ENCODE measurements at places on chromosomes 3 and 15.
A peak's percentile ranks its signal among the peaks of the same experiment; 100 is the strongest.

DNA sequence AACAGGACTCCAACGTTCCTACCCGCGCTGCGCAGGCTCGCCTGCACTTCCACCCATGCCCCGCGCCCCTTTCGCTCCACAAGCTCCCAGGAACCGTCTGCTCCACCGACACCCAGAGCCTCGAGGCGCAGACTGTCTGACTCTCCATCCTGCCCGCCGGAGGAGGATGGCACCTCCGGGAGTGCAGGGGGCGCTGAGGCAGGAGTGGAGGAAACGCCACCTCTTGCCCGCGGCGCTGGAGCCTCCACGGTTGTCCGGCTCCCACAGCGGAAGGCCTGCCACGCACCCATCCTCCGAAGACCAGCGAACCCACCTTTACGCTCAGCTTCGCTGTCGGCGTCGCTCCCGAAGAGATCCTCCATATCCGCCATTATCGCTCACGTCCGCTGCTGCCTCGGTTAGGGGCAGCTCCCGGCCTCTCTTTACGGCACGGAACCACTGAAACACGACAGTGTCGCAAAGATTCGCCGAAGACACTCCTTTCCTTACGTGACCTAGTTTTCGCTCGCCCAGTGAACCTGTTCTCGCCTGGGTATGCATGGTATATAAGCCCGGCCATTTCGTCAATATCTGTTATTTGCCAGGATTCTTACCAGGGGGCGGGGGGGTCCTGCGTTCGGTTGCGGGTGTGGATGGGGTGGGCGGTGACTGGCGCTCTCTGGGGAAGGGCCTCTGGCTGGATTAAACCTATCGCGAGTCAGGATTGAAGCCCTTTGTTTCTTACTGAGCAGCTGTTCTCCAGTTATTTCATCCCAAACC lies at the start of gene LEO1:
LEO1 (minus strand) TSS at position 404 of the 759 bp plus-strand sequence; CDS start at position 371, 33 bp downstream.
- peak; percentile 73 for DNase-seq

DNA sequence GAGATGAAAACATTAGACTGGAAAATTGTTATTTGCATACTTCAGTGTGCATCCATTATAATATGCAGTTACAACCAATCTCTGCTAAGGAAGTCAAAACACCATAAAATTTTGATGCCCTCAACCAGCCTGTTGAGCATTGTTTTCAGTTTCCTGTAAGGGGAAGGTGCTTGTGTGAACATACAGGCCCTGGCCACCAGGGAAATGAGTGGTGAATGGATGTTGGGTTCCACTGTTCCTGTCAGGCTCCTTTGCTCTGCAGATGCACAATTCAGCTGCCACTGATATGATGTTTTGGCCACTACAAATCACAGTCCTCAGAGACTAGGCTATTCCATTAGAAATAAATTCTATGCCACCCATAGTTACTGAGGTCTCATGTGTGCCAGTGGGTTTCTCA lies 184.6 kb downstream of the SYNPR start:
- DNase-seq: no peak

- DNase-seq: no peak
Measured at GRCh38 chr3:79477242-79477641, 290.6 kb downstream of the ROBO1 start.

GRCh38 chr3:189458528-189458927 lies 172.7 kb upstream of the TP63 start:
- no peak for DNase-seq

DNA sequence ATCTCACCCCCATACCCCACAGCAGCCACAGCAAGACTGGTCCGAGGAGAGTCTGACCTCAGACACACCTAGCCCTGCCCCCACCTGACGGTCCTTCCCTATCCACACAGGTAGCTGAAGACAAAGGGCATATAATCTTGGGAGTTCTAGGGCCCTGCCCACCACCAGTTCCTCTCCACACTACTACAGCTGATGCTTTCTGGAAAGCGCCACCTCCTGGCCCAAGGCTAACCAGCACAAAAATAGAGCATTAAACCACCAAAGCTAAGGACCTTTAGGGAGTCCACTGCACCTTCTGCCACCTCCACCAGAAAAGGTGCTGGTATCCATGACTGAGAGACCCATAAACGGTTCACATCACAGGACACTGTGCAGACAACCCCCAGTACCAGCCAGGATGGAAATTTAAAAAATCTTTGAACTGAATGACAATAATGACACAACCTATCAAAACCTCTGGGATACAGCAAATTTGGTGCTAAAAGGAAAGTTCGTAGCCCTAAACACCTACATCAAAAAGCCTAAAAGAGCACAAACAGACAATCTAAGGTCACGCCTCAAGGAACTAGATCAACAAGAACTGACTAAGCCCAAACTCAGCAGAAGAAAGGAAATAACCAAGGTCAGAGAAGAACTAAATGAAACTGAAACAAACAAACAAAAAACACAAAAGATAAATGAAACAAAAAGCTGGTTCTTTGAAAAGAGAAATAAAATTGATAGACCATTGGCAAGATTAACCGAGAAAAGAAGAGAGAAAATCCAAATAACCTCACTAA lies 122.1 kb upstream of the TPRG1 start:
- DNase-seq: no peak

DNA sequence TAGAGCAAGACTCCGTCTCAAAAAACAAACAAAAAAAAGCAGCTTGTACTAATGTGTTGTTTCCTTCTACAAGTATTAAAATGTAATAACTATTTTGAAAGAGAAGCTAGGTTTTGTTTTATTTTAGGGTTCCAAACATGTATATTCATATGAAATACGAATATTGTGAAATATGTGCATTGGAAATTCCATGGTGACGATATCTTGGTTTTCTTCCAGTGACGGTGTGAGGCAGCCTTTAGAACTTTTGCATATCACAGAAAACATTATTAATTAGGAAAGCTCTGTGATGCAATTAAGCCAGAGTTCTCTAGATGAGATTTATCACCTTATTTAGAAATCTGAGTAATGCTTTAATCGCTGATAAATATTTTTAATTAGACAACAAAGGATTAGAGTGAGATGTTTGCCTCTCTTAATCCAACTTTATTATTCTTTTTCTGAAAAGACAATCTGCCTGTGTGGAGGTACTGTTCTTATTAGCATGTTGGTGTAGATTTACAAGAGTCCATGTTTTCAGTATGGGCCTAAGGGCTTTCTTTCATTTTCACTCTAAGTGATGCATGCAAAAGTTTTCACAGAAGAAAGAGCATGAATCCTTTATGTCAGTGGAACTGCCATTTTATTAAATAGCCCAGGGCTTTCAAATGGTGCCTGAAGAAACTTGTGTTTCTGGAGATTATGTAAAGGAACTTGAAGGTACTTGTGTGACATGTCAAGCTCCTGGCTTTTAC lies 37.7 kb upstream of the SAMMSON start:
- DNase-seq: no peak

GRCh38 chr3:114939920-114940319 lies 207.2 kb downstream of the ZBTB20 start:
- DNase-seq: no peak

DNA sequence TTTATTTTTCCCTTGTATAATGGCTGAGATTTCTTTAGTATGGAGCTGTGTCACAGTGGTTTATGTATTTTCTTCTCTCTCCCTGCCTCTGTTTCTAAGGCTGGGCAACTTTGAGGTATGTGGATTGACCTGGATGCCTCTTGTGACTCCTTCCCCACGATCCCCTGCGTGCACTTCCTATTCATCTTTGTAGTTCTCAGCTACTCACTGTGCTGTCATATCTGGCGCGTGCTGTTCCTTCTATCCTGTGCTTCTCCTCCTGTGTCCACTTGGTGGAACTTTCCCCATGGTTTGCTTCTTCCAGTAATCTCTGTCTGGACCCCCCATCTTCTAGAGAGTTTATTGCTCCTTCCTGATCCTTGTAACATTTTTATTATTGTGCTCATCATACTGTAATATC lies 97.3 kb downstream of the AKAP13 start:
- no peak for DNase-seq

DNA sequence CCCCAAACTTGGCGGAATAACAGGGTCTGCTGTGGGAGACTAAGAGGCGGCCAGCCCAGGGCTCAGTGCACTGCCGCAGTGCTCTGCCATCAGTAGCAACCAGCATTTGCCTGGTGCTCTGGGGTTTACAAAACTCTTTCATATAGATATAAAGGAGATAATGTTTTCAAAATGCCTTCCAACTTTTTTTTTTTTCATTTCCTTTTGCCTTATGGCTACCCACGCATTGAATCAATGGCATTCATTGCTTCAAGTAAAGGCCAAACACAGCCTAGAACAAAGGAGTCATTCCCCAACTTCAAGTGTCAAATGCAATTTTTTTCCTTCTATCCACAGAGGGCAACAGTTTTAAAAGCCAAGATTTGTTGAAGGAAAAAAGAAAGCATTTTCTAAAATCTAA lies 11.6 kb upstream of the SLC24A5 start:
- DNase-seq: no peak

DNA sequence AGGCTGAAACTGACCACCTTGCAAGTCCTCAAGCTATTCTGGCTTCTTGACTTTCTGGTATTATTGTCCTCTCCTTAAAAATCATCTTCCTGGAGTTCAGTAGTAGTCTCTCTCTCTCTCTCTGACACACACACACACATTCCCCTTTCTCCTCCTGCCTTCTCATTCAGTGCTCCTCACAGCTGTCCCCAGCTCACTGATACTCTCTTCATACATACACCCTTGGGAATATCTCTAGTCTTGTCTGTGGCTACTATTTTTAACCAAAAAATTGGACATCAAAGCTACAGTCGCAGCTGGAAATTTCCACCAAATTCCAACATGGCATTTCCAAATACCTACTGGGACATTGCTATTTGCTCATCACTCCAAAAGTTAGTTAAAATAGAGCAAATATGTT lies 178.9 kb downstream of the ECT2 start:
- DNase-seq: no peak

GRCh38 chr3:65713016-65713415 lies 325.7 kb downstream of the MAGI1 start:
- no peak for DNase-seq

GRCh38 chr15:58460872-58461271 lies 29.1 kb downstream of the LIPC start:
- DNase-seq: no peak

- DNase-seq: no peak
Measured at GRCh38 chr15:41993472-41994170, 21.3 kb upstream of the EHD4 start.

DNA sequence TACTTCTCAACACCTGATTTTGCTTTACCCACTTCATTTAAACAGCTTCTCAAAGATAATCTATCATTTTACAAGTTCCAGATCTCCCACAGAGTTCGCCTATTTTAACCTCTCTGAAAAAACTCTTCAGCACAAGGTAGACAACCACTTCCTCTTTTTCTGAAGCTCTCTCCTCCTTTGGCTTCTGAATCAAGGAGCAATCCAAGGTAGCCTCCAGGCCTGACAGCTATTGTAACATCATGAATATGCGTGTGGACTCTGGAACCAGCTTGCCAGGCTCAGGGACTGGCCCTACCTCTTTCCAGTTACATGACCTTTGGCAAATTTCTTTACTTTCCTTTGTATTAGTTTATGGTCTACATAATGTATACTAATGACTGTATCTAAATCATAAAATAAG lies 405.9 kb upstream of the ZNF385D start:
- DNase-seq: no peak

- DNase-seq: no peak
Measured at GRCh38 chr3:187005827-187006481, 75.6 kb downstream of the ST6GAL1 start.

GRCh38 chr15:87671289-87671688 lies 585.2 kb downstream of the NTRK3 start:
- DNase-seq: no peak

DNA sequence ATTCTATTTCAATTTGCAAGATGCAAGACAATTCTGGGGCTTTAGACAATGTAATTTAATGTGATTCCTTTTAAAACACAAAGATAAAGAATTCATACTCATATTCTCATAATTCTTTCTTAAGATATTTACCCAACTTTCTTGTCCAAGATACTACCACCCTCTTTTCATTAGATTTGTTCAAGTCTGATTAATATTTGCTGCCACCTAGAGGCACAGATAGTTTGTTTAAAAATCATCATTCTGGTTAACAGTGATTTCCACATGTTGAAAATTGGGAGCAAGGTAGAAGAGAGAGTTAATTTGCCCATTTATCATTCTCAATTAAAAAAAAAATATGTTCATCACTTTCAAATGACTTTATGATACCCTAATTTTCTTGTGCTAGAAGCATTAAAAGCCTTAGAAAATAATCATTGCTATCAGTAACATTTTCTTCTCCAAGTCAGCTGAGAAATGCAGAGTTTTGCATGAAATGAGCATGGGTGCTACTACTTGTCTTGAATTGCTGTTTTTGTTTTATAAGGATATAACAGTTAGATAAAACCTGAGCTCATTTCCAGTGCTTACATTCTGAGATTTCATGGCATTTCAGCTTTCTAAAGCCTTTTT lies 11.6 kb downstream of the TAMM41 start:
- DNase-seq: no peak

DNA sequence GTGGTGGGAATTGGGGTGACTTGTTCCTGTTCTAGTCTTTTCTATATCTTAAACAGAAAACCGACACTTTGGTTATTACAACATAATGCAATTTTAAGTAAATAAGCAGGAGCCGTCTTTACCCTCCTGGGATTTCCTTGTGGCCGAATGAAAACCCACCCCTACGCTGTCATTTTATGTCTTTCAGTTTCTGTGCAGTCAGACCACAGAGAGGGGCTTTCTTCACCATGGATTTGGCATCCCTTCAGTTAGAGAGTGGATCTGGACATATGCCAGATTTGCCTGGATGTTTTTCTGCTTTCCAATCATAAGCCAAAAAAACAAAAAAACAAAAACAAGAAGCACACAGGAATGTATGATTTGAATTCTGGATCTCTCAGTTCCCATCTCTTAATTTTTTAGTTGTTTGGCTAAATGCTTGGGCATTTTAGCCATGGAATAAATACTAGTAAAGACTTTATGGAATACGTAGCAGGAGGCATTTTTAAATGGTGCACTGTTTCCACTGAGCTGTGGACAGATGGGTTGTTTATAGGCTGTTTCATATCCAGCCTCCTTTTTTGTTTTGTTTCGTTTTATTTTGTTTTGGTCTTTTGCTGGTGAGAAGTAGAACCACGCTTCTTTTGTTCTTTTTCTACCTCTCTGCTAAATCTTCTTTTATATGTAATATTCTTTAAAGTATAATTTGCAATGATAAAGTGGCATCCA lies 272.9 kb downstream of the FEZF2 start:
- DNase-seq: no peak

DNA sequence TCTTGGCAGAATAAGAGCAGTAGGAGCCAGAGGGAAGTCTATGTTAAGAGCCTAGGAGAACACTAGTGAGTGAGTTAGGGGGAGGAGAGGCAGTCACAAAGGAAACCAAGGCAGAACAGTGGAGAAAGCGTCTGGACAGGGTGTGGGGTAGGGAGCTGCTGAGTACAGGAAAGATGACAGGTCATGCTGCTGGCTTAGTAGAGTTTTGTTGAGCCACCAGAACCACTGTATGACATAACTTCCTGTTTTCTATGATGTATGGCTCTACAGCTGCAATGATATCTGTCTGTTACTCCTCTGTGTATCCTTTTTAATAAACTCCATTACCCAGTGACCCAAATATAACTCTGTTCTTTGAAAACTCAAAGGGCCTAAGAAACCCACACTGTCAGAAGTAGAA lies 10.6 kb upstream of the STT3B start:
- no peak for DNase-seq

Measured in T-helper 17 cell (primary cell).